ENCODE measurements at places on chromosomes 2 and 18.

DNA sequence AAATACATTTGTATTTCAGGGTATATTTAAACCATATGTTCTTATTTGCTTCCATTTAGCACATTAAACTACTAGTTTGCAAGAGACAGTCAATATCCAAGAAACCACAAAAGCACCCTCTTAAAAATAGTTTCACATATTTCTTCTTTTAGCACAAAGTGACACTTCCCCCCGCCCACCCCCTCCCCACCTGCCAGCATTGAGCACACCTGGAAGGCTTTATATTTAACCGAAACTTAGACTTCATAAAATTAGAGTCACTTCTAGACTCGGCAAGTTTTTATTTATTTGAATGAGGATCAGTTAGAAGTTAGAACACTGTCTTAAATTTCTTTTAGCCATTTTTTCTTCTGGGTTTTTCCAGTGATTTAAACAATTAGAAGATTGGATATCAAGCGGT is 355.9 kb upstream of the FIGN start:
- H3K4me3 ChIP-seq = no peak overlapping the region
- peaks cover 3% of the 10 kb centered on the region for H3K27me3 ChIP-seq
- H3K27ac ChIP-seq = no peak overlapping the region
- no peaks in the 10 kb centered on the region for H3K4me1 ChIP-seq

- DNase-seq = no peak
- H3K36me3 ChIP-seq = peaks cover 14% of the 10 kb centered on the region
- no peaks in the 10 kb centered on the region for H3K27me3 ChIP-seq
These were observed 29.6 kb downstream of the MRPS5 start for GRCh38 chr2:95091885-95092555.

- no peaks in the 10 kb centered on the region for H3K27me3 ChIP-seq
- no peak overlapping the region for H3K27ac ChIP-seq
- H3K36me3 ChIP-seq = no peaks in the 10 kb centered on the region
- no peak for DNase-seq
- no peaks in the 10 kb centered on the region for H3K4me1 ChIP-seq
- no peak overlapping the region for H3K4me3 ChIP-seq
These were observed 265.6 kb downstream of the TMX3 start for GRCh38 chr18:68449292-68449691.

DNA sequence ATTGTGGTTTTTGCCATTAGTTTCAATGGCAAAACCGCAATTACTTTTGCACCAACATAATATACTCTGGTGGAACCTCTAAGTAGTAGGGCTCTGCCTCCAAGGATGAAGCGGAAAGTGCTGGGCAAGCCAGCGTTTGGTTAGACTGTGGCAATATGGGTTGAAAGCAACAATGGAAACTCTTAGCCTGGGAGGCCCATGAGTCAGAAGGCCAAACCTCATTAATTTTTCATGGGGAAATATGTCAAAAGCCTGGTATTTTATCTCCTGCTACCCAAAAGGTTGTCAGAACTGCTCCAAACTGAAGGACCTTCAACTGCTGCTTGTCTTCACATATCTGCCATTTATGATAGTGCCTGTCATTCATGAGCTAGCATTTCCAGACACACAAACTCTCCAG is 179.1 kb upstream of the CYP26B1 start:
- H3K4me3 ChIP-seq = no peak overlapping the region
- H3K27ac ChIP-seq = no peak overlapping the region
- DNase-seq = no peak
- H3K27me3 ChIP-seq = no peaks in the 10 kb centered on the region

DNA sequence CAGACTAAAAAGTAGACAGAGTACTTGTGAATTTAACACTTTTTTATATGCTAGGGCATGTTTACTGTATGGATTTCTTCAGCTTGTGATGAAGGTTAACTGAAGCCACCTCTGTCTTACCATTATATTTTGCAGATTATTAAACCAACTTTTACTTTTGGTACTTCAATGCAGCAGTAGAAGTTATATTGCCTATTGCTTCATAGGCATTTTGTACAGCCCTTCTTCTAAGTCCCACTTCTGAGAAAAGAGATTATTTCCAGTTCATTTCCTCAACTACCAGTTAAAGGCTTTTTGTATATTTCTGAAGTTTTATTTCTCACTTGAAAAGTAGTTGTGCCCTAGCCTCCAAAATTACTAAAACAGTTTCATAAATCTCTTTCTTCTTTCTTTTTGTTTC is 256.4 kb upstream of the FBXO11 start:
- peaks cover 2% of the 10 kb centered on the region for H3K27me3 ChIP-seq
- no peak overlapping the region for H3K27ac ChIP-seq
- H3K36me3 ChIP-seq = no peaks in the 10 kb centered on the region
- DNase-seq = no peak
- no peak overlapping the region for H3K4me3 ChIP-seq

GRCh38 chr2:140567734-140568133 is 1563.1 kb downstream of the LRP1B start:
- no peak for DNase-seq
- no peaks in the 10 kb centered on the region for H3K27me3 ChIP-seq
- H3K4me1 ChIP-seq = no peaks in the 10 kb centered on the region
- H3K36me3 ChIP-seq = no peaks in the 10 kb centered on the region
- H3K27ac ChIP-seq = no peak overlapping the region

DNA sequence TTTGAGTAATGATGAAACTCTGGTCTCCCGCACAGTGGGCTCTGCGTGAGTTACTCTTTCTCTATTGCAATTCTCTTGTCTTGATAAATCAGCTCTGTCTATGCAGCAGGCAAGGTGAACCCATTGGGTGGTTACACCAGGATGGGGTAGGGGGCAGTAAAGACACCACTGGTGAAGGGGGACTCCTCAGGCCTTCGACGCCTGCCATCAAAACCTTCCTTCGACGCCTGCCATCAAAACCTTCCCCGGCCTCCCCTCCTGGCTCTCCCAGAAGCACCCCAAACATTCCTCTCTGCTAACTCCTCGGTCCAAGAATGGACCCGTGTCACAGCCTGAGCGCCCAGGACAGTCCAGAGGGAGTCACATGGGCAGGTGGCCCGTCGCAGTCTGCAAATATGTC is 4.8 kb upstream of the STARD7 start:
- peaks cover 7% of the 10 kb centered on the region for H3K4me1 ChIP-seq
- no peaks in the 10 kb centered on the region for H3K27me3 ChIP-seq
- no peak for DNase-seq
- no peak overlapping the region for H3K27ac ChIP-seq

DNA sequence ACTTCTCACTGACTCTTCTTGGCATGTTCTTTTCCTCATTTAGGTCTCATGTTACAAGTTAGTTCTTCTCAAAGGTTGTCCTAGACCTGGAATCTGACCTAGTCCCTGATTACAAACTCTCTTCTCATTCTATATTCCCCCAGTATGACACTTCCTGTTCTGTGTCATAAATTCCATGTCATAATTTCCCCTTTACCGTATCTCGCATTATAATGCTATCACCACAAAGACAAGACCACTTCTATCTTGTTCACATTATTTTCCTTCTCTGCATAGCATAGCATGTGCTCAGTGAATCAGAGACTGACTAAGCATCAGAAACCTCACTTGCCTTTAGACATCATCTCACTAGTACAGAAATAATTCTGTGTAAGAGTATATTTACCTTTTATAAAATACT is 63.6 kb upstream of the CAVIN2 start:
- no peaks in the 10 kb centered on the region for H3K36me3 ChIP-seq
- peak; percentile 92 for DNase-seq
- peak overlapping the region; percentile 36 for H3K27ac ChIP-seq
- H3K4me1 ChIP-seq = peaks cover 34% of the 10 kb centered on the region

GRCh38 chr2:238408615-238409340 is 17.9 kb upstream of the ASB1 start:
- no peaks in the 10 kb centered on the region for H3K27me3 ChIP-seq
- H3K4me1 ChIP-seq = no peaks in the 10 kb centered on the region
- no peak overlapping the region for H3K4me3 ChIP-seq

DNA sequence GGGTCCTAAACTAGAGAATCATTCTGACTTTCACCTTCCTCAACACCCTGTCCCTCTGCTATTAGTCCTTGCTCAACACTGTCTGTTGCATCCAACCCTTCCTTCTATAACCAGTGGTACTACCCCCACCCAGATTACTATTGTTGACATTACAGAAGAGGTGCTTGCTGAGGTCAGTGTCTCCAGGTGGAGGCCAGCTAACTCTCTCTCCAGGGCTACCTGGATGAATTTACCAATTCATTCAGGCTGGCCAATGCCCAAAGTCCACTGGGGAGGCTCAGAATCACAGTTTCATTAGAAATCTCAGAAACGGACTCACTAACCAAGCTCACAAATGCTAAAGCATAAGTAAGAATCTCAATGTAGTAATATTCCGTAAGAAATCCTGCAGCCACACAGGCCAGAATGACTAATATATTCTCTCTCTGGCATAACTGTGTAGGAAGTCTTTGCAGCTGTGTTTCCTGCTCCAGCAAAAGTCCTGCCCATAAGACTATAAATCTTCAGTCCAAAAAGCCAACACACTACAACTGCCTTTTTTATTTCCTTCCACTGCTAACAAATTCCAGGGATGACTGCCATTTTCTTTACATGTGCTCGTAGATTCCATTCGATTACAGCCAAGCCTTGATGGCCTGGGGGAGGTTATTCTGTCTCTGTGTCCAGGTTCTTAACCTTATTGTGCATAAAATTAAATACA is 10.0 kb upstream of the TTR start:
- H3K27me3 ChIP-seq = peaks cover 2% of the 10 kb centered on the region
- peaks cover 4% of the 10 kb centered on the region for H3K4me1 ChIP-seq
- no peak overlapping the region for H3K27ac ChIP-seq
- H3K36me3 ChIP-seq = no peaks in the 10 kb centered on the region

GRCh38 chr2:147689220-147689909 is 155.5 kb upstream of the ACVR2A start:
- H3K4me1 ChIP-seq = no peaks in the 10 kb centered on the region
- no peaks in the 10 kb centered on the region for H3K27me3 ChIP-seq
- H3K36me3 ChIP-seq = no peaks in the 10 kb centered on the region

- no peaks in the 10 kb centered on the region for H3K36me3 ChIP-seq
- no peak overlapping the region for H3K4me3 ChIP-seq
- no peaks in the 10 kb centered on the region for H3K4me1 ChIP-seq
- DNase-seq = no peak
- no peak overlapping the region for H3K27ac ChIP-seq
- no peaks in the 10 kb centered on the region for H3K27me3 ChIP-seq
These were observed 114.8 kb upstream of the LRATD1 start for GRCh38 chr2:14517731-14518130.

GRCh38 chr2:149018981-149019380 is 19.5 kb upstream of the LYPD6B start:
- H3K4me1 ChIP-seq = no peaks in the 10 kb centered on the region
- DNase-seq = no peak
- no peak overlapping the region for H3K4me3 ChIP-seq
- H3K27ac ChIP-seq = no peak overlapping the region
- H3K27me3 ChIP-seq = peaks cover 3% of the 10 kb centered on the region

- no peak for DNase-seq
- H3K4me3 ChIP-seq = no peak overlapping the region
- peak overlapping the region; percentile 72 for H3K27ac ChIP-seq
- peaks cover 45% of the 10 kb centered on the region for H3K4me1 ChIP-seq
These were observed 67.4 kb downstream of the TNS1 start for GRCh38 chr2:217935235-217935879.

- H3K36me3 ChIP-seq = no peaks in the 10 kb centered on the region
- H3K27me3 ChIP-seq = no peaks in the 10 kb centered on the region
- H3K4me1 ChIP-seq = no peaks in the 10 kb centered on the region
These were observed 135.5 kb upstream of the MC4R start for GRCh38 chr18:60508108-60508507.

DNA sequence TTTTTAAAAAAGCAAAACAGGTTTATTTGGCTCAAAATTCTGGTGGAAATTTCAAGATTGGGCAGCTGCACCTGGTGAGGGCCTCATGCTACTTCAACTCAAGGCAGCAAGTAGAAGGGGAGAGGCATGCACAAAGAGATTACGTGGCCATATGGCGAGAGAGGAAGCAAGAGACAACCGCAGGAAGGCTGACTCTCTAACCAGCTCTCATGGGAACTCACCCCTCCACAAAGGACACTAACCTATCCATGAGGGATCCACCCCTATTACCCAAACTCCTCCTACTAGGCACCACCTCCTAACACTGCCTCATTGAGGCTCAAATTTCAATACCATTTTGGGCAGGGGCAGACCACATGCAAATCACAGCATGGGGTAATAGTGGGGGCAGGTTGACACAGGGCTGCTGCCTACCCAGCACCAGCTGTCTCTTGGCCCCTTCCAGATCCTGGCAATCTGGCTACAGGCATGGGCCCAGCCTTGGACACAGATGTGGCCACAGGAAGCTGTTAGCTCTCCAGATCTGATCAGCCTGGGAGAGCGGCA is 2.0 kb upstream of the CAPN10 start:
- no peaks in the 10 kb centered on the region for H3K36me3 ChIP-seq
- DNase-seq = no peak
- H3K27me3 ChIP-seq = no peaks in the 10 kb centered on the region

DNA sequence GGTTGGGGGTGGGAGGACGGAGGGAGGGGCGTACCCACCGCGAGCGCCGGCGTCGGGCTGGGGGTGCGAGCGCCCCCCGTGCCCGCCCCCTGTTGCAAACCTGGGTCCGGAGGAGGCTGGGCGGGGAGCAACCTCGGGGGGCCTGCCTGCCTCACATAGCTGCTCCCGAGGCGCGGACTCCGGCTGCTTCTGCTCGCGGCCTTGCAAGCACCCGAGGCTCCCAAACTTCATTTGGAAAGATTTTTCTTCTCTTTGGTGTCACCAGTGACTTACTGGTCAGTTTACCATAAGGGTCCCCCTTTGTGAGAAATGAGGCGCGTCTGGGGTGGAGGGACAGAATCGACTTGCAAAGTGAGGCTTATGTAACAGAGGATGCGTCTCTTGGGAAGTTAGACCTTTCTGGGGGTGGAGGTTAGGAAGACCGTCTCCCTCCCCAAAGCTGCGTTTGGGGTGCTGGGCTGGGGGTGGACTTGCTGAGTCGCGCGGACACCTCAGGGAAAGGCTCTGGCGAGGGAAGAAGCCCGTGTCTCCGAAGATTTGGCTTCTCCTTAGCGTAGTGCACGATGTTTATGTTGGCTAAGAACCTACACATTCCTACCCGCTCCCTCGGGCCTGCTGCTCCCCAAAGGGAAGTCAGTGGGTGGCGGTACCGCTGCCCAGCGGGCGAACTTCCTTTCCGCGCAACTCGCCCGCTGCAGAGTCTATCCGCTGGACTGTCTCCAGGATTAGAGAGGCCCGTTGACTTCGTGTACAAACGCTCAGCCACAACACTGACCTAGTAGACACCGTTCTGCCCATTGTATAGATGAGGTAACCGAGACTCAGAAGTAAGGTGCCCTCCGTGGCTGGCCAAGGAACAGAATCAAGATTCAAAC is 559 bp downstream of the TMEM37 start:
- DNase-seq = peak; percentile 37
- peaks cover 9% of the 10 kb centered on the region for H3K4me1 ChIP-seq
- H3K27ac ChIP-seq = no peak overlapping the region
- H3K36me3 ChIP-seq = no peaks in the 10 kb centered on the region
- peak overlapping the region; percentile 47 for H3K4me3 ChIP-seq

GRCh38 chr2:238872628-238873380 is 24.9 kb downstream of the TWIST2 start:
- DNase-seq = no peak
- H3K36me3 ChIP-seq = no peaks in the 10 kb centered on the region
- no peaks in the 10 kb centered on the region for H3K27me3 ChIP-seq
- no peak overlapping the region for H3K4me3 ChIP-seq
- H3K4me1 ChIP-seq = no peaks in the 10 kb centered on the region
- H3K27ac ChIP-seq = no peak overlapping the region

GRCh38 chr18:23578067-23578701 is 8.1 kb downstream of the NPC1 start:
- DNase-seq = no peak
- H3K27me3 ChIP-seq = no peaks in the 10 kb centered on the region
- H3K4me1 ChIP-seq = peaks cover 12% of the 10 kb centered on the region
- no peak overlapping the region for H3K4me3 ChIP-seq
- H3K36me3 ChIP-seq = no peaks in the 10 kb centered on the region
- no peak overlapping the region for H3K27ac ChIP-seq

Measured in endothelial cell of umbilical vein (primary cell).